ENCODE measurements at places on chromosomes 3 and 15.

- DNase-seq: no peak
These were observed 9.9 kb upstream of the VILL start for GRCh38 chr3:37980462-37981347.

DNA sequence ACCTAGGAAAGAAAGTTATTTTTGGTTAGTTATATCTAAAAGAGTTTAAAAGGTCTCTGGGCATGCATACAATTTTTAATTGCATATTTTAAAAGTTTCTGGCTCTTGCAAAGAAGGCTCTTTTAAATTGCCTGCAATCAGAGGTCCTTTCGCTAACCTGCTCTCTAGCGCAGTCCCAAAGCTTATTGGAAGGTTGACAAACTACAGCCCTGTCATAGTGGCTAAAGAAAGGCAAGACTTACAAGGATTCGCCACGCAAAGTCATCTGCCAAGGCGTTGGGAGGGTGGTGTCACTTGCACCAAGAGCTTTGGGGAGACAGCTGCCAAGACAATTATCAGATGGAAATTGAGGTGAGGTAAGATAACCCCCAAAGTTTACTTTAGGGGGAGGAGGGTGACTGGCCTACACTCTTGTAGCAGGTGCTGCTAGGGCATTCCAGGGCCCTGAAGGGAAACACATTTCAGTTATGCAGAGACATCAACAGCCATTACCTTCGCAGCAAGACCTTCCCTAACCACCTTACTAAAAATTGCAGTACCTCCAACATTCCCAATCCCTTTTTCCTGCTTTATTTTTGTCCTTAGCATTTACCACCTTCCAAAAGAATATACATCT, 606.2 kb downstream of the MAGI1 start:
- no peak for DNase-seq

GRCh38 chr3:167780214-167780883, 44.8 kb downstream of the SERPINI1 start:
- no peak for DNase-seq

DNA sequence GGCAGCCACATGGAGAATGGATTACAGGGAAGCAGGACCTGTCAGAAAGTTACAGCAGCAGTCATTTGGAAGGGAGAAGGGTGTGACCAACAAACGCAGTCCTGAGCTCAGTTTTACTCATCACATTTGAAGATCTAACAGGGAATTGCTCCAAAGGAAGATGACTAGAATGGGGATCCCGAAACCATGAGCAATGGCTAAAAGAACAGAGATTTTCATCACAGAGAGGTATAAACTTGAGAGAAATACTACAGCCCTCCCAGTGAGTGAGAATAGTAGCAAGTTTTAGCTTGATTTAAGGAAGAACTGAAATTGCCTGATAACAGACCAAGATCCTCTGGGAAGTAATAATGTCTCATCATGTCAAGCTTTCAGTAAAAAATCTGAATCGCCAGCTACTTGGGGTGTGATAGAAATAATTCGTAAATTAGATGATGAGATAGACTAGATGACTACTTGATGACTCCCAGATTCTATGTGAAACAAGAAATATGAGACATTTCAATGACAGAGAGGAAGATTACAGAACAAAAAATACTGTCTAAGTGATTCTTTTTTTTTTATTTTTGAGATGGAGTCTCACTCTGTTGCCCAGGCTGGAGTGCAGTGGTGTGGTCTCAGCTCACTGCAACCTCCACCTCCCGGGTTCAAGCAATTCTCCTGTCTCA, 16.9 kb downstream of the CD47 start:
- no peak for DNase-seq

GRCh38 chr3:75110741-75111140, 496.3 kb upstream of the CNTN3 start:
- DNase-seq: no peak

- no peak for DNase-seq
These were observed 4.9 kb upstream of the GTF2A2 start for GRCh38 chr15:59662260-59662659.

- no peak for DNase-seq
These were observed 5.7 kb upstream of the SEMA6D start for GRCh38 chr15:47711655-47712054.

DNA sequence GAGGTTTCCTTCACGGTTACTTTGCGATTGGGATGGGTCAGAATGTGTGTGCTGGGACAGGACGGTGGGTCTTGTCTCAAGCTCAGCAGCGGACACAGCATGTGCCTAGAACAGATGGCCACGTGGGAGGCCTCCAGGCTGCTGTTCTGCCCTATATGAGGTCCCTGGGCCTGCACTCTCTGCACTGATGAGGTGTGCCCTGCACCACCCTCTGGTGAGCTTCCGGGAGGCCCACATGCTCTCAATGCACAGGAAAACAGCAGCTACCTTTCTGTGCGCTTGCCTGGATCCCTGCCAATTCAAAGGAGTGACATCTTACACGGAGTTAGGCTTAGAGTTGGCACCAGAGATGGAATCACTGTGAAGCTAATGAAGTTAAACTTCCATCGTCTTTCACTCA, 59.8 kb downstream of the BOC start:
- no peak for DNase-seq

GRCh38 chr3:14210290-14210688, 31.7 kb downstream of the LSM3 start:
- DNase-seq: no peak

DNA sequence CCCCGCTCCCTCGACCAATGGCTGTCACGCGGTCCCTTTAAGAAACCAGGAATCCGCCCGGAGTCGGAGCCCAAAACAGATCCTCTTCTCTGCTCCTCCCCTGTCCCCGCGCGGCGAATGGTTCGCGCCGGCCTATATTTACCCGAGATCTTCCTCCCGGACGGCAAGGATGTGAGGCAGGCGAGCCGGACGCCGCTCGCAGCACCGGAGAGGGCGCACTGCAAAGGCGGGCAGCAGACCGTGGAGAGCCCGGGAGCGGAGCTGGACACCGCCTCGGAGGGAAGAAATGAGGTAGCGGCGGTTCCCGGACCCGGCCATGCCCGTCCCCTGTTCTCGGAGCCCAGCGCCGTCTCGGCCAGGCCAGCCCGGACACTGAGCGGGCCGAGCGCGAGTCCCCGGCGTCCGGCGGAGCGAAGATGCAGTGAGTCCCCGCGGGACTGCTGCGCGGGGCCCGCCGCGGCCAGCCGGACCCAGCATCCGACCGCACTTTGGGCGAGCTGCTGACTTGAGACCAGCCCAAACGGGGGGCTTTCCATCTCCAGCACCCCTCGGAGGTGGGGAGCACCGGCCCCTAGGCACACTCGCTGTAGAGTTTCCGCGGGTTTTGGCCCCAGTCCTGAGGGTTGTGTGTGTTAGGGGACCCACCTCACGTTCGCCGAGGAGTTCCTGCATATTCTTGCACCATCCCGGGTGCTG, at the start of gene FAM43A:
FAM43A (plus strand) TSS at position 166 of the 696 bp plus-strand sequence. CDS start 944 bp downstream, outside the sequence.
- peak; percentile 87 for DNase-seq

- DNase-seq: no peak
These were observed 64.4 kb upstream of the CRTC3 start for GRCh38 chr15:90465140-90465929.

- DNase-seq: no peak
These were observed 3.2 kb downstream of the SLC6A6 start for GRCh38 chr3:14405360-14406238.

GRCh38 chr3:143145906-143146305, 26.3 kb downstream of the CHST2 start:
- no peak for DNase-seq

DNA sequence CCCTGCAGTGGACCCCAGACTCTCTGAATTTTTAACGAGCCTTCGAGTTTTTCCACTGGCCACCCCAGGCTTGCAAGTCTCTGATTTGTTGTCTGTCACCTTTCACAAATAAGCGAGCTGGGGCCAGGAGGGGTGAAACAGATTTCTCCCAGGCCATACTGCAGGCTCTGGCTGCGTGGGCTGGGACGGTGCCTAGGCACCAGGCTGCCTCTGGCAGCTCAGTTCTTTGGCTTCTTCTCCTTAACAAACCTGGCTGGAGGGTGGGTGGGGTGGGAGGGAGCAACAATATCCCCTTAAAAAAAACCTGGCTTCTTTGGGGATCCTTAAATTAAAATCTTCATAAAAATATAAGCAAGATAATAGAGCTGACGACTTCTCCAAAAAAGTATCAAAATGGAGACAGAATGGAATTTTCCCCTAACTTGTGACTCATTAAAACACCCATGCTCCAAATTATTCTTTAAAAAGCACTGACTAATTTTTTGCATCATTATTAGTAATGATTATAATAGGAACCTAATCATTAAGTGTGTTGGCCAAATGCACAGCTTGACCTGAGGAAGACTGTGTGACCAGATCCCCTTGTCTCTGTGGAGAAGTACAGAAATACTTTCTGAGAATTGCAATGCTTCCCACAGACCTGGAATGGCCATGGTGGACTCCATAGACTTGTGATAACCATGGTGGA, 84.1 kb downstream of the SNRK start:
- DNase-seq: no peak

- DNase-seq: peak; percentile 7
These were observed 19.1 kb upstream of the EIF1B start for GRCh38 chr3:40290396-40290795.

GRCh38 chr15:36584511-36584910, 5.1 kb downstream of the CDIN1 start:
- DNase-seq: no peak

GRCh38 chr3:131317667-131318066, 63.9 kb upstream of the NUDT16 start:
- DNase-seq: no peak

DNA sequence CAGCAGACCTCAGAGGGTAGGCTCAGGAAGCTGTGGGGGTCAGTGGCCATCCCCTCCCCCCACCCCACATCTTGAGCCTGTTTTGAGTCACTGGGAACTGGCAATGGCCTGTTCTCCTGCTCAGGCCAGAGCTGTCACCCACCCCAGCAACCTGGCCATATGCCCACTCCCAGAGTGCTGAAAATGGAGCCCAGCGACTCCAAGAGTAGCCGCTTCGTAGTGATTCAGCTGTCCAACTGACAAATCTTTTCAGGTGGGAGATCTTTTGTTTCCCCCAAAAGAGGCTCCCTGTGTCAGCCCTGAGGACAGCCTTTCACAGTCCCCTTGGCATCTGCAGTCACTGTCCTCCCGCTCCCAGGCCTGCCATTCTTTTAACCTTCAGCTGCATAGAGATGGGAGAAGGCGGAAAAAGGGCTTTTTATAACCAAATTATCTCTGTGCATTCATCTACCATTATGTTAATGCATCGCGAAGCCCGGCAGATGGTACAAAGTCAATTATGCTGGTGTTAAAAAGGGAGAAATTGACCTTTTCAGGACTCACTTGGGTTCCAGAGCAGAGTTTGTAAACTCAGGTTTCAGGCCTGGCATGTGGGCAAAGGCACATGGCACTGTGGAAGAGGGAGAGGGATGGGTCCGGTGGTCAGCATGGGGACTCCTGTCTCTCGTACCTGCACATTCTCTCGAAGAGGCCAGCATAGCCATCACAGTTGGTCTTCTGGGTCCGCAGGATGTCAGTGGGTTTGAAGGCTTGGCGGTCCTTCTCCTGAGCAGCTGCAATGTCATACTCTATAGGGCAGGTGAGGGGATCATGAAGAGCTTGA, 32.1 kb downstream of the KY start:
- no peak for DNase-seq

GRCh38 chr3:108333961-108334360, 37.6 kb downstream of the HHLA2 start:
- no peak for DNase-seq

GRCh38 chr3:177928172-177928873, 607.9 kb upstream of the KCNMB2 start:
- no peak for DNase-seq

GRCh38 chr15:32956006-32956405, 238.2 kb downstream of the GREM1 start:
- DNase-seq: no peak

DNA sequence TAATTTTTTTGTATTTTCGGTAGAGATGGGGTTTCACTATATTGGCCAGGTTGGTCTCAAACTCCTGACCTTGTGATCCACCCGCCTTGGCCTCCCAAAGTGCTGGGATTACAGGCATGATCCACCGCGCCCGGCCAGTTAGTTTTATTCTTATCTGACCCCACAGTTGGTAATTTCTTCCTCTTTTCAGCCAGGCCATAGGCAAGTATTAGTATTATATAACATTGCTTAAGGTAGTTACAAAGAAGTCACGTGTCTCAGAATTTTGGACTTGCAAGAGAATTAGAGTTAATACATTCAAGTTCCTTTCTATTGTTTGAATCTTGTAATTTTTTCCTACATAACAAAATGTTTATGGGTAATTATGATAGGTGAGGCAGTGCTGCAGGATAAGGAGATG, 334.8 kb downstream of the LPP start:
- no peak for DNase-seq

- DNase-seq: no peak
These were observed 86.8 kb downstream of the DTWD1 start for GRCh38 chr15:49707598-49707997.

DNA sequence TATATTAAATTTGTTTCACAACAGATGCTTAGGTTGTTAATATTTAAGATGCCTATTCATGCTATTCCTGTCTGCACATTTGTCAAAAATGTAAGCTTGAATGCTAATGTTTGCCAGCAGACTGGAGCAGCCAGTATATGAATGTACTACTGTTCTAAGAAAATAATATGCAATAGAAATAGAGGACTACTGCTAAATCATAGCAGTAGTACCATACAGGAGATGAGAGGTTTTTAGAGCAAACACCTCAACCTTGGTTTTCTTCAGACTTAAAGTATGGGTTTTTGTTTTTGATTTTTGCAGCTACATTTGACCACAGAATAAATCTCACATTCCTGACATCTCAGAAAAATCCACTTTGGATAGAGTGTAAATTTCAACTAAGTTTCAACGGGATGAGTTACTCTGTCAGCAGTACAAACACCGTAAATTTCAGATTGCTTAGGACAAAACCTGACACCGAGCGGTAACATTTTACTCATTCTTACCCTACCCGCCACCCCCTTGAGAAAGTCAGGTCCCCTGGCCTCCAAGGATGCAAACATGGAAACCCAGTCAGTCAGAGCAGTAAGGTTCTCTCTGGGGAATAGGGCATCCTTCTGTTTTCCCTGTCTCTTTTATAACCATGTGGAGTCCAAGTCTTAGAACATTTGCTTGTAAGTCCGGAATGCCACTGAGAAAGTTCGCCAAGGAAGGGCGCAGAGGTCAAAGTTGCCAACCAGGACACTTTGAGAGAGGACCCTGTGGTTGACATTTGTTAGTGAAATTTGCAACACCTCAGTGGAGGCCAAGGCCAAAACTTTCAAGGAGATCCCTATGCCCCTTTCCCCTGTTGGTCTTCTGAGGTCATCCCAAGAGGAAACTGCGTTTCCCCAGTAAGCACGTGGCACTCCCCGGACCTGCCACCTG, 17.9 kb upstream of the SATB1 start:
- no peak for DNase-seq

- DNase-seq: no peak
These were observed 27.9 kb downstream of the DYNC1LI1 start for GRCh38 chr3:32542807-32543206.

DNA sequence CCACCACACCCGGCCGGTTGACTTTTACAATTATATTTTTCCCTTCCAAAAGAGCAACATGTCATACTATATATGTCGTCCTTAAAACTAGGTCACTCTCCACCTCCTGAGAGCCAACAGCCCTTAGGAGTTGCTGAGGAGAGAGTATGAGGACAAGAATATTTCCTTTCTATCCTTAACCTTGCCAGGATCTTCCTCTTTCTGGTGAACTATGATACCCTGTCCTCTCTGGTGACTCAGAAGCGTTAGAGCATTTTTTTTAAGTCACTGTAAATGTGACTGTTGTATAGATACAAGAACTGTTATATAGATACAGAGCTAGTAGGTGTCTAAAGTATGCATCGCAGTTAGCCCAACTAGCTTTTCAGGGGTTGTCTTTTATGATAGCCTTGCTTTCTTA, 33.7 kb upstream of the MTHFS start:
- no peak for DNase-seq

All from CD4-positive, alpha-beta T cell treated with Interleukin-1 beta for 1 hour (primary cell).